ENCODE measurements at places on chromosomes 1 and 21.

- DNase-seq = no peak
These were observed 40.1 kb upstream of the RD3 start for GRCh38 chr1:211532088-211532444.

GRCh38 chr1:224784265-224785039 lies 145.0 kb upstream of the DNAH14 start:
- DNase-seq = no peak

DNA sequence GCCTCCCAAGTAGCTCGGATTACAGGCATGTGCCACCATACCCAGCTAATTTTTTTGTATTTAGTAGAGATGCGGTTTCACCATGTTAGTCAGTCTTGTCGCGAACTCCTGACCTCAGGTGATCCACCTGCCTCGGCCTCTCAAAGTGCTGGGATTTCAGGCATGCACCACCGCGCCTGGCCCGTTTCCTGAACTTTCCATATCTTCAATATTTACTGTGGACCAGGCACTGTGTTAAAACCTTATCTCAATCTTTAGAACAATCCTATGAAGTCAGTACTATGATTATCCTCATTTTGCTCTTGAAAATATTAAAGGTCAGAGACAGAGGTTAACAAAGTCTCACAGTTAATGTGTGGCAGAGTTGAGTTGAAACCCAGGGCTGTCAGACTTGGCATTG lies 1.6 kb upstream of the ADCY10 start:
- no peak for DNase-seq

- DNase-seq = no peak
These were observed 177.5 kb downstream of the ZZZ3 start for GRCh38 chr1:77504986-77505385.

DNA sequence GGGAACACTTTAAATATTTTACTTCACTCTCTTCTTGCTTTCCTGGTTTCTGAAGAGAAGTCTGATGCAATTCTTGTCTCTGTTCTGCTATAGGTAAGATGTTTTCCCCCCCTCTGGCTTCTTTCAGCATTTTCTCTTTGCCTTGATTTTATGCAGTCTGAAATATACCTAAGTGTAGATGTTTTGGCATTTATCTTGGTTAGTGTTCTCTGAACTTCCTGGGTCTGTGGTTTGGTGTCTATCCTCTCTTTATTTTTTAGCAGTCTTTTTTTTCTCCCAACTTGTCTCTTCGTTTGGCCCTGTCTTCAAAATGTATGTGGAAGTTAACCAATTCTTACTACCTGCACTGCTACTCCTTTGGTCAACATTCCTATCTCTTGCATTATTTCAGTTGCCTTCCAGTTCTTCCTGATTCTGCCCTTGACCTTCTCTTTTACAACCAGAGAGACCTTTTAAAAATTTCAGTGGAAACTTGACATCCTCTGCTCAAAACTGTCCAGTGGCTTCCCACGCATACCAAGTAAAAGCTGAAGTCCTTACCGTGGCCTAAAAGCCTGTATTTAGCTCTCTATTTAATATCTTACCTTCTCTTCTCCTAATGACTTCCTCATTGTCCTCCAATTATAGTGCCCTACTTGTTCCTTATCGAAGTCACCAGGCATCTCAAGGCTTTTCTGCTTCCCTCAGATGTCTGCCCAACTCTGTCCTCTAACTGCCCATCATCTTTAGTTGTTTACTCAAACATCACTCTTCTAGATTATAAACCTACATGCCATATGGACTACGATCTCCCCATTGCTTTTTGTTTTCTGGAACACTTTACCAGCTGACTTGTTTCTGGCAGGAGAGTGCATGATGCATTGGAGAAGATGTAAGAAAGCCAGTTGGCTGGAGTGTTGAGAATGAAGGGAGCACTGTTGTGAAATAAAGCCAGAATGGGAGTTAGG lies 40.9 kb downstream of the RAP1A start:
- DNase-seq = no peak

DNA sequence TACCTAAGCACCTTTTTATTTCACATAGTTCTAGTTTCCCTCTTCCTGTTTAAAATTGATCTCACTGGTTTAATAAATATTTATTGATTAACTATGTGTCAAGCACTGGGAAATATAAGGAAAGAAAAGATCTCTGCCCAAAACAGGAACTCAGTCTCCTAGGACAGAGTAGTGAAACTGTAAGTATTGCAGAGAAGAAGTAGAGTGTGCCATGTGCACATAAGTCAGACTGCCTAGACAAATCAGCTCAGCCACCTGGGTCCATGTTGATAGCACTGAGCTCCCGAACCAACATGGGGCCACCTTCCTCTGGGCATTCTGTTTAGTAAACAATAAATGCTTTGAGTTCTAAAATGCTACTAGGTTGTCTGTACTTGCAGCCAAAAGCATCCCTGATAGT lies 9.8 kb upstream of the SSX2IP start:
- no peak for DNase-seq

DNA sequence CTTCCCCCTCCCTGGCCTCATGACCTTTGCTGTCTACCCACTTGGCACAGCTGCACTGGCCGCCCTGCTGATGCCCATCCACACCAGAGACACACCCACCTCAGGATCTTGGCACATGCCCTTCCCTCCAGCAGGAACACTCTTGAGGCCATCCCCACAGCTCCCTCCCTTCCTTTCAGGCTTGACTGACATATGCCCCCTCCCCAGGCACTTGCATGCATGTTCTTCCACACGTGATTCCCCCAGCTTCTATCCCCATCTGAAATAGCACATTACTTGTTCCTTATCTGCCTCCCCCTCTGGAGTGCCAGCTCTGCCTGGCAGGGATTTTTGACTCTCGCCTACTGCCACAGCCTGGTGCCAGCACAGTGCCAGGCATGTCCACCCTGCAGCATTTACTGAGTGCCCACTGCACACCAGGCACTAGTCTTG lies 98.5 kb upstream of the SLC25A33 start:
- DNase-seq = no peak

DNA sequence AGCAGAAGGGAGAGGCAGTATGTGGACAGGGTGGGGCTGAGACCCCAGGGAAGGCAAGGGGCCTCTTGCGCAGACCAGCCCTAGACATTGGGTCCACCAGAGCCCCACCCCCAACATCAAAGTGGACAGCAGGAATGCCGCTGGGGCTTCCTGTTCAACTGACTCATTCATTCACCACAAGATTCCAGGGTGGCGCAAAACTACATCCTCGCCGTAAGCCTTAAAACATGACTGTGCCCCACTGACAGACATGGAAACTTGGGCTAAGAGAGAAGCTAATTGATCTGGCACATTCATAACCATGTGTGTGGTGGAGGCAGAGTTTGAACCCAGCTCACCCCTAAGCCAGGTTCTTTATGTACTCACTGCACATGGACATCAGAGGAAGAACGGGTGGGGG lies 14.0 kb downstream of the COL16A1 start:
- no peak for DNase-seq

DNA sequence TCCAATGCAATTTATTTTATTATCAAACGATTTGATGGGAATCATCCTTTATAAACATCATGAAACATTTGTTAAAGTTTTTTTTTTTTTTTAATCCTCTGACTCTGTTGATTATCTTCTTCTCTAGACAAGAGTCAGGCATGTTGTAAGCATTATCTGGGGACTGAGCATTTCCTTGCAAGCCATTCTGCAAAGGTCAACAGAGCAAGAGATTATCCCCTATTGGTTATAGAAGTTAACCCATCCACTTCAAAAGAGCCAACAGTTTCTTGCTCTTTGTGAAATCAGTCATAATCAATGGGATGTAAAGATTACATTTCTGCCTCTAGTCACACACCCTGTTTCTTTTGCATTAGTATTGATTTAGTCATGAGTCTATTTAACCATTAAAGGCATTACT lies 368.8 kb upstream of the ADGRL4 start:
- no peak for DNase-seq

- no peak for DNase-seq
These were observed 19.9 kb downstream of the GBP1 start for GRCh38 chr1:89044970-89045721.

DNA sequence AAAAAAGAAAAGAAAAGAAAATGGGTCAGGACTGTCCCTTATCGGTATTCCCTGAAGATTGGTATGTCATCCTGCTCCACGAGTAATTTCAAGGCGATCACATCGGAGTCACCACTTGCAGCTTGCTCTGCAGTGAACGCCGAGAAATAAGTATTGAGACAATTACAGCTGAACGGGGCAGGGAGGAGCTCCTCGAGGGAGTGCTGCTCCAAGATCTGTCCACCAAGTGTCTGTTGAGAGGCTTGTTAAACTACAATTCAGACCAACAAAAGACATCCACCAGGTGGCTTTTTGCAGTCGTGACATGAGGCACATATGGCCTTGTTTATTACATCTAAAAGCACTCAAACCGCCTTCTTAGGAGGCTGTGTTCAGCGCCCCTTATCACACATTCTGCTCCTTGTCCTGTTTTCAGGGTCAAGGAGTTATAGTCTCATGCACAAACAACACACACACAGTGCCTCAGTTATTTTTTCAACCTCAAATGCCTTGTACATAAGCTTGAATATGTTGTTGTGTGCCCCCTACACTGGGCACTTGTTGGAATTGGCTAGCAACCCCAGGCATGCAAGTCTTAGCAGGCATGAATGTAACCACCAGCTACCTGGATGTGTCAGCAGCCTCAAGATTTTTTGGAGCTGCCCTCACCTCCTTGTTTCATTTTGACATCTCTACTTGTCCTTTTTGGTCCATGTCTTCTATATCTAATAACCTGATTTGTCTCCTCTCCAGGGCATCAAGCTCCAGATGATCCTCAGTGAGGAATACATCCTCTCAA lies 13.0 kb upstream of the CD48 start:
- no peak for DNase-seq

- DNase-seq = no peak
These were observed 200.7 kb upstream of the POU3F1 start for GRCh38 chr1:38246955-38247952.

DNA sequence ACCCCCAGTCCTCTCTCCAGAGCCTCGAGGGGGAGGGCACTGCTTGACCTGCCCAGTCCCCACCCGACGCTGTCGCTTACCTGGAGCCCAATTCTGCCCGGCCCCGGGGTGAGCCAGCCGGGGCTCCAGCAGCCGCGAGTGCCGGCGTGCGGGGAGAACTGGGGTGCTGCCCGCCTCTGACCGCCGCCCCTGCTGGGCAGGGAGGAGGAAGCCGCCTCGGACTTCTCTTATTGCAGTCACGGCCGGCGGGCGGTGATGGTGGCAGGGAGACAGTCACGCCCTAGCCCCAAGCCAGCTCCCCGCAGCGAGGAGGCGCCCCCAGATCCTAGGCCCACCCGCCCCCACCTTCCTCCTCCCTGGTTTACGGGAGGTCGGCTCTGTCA lies at the start of gene FGR:
Gene FGR (minus strand): TSS at position 201 of the 383 bp plus-strand sequence. CDS start 11,269 bp downstream, outside the sequence.
- DNase-seq = no peak

DNA sequence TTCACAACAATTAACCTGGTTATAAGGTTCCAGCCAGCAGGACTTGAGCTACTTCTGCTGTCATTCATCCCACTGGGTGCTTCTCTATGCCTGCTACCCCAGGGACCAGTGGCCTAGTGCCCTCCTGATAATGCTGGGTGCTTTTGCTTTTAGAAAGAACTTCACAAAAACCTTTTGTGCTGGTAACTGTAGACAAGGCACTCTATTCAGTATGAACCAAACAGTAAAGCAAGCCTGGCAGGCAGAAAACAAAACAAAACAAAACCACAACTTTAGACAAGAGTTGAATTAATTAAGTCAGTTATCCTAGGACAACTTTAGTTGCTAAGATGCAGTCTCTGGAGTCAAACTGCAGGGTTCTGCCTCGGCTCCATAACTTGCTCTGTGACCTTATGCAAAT lies 61.9 kb upstream of the ADGRL2 start:
- no peak for DNase-seq

GRCh38 chr1:60255565-60255964 lies 182.0 kb upstream of the C1orf87 start:
- no peak for DNase-seq

DNA sequence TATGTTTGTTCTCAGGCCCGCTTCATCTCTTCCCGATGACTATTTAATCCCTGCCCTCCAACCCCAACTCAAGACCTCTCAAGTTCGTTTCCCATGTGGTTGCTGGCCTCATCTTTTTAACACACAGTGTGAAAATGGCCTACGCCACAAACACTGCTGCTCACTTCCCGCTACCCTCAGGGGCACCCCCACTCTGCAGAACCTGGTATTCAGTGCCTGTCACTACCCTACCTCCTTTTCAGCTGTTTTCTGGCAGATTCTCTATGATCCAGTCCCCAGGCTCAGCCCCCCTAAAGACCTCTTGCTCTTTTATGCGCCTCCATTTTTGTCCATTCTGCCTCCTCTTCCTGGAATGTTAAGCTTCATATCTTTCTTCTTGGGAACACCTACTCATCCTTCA lies 152.6 kb upstream of the C1orf174 start:
- DNase-seq = peak; percentile 44

GRCh38 chr1:10685196-10685807 lies 111.1 kb downstream of the CASZ1 start:
- DNase-seq = no peak

- no peak for DNase-seq
These were observed 166.4 kb downstream of the TRABD2B start for GRCh38 chr1:47830641-47831333.

DNA sequence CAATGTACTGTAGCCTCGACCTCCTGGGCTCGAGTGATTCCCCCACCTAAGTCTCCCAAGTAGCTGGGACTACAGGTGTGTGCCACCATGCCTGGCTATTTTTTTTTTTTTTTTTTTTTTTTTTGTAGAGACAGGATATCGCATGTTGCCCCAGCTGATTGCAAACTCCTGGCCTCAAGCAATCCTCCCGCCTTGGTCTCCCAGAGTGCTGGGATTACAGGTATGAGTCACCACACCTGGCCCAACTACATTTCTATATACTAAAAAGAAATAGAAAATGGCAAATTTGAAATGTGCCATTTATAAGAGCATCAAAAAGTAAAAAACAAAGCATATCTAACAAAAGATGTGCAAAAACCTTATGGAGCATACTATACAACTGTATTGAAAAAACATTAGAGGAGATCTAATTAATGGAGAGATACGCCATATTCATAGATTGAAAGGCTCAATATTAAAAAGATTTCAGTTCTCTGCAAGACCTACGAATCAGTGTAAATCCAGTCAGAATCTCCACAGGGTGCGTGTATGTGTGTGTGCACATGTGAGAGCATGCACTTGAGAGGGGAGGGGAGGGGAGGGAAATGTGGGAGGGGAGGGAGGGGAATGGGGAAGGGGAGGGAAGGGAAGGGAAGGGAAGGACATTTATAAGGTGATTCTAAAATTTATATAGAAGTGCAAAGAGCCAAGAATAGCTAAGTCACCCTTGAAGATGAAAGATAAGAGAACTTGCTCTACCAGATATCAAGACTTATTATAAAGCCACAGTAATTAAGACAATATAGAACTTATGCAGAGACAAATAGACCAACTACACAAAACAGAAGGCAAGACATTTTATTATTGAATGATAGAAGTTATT lies 15.5 kb upstream of the PADI4 start:
- DNase-seq = no peak

Measured in right atrium auricular region (tissue), 2 donors.